Activated gamma-delta T cell treated with Interleukin-2 at 50 U/mL for 16 hours (primary cell): ENCODE measurements at places on chromosomes 13 and 19.

DNA sequence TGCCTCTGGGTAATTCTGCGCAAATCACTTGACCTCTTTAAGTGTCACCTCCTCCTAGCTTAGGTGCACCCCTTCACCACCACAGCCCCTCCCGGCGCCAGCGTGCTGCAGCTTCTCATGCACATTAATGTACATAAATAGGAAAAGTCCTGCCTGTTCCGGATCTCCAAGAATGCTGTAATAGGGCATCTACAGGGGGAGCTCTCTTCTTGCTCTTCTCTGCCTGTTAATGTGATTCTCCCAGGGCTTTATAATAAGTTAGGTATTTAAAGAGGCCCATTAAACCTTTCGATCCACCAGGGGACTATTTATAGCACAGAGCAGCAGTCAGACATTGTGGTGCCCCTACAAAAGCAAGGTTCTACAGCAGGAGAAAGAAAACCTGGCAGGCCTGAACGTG lies 35.3 kb downstream of the SOX1 start:
- no peak for DNase-seq

DNA sequence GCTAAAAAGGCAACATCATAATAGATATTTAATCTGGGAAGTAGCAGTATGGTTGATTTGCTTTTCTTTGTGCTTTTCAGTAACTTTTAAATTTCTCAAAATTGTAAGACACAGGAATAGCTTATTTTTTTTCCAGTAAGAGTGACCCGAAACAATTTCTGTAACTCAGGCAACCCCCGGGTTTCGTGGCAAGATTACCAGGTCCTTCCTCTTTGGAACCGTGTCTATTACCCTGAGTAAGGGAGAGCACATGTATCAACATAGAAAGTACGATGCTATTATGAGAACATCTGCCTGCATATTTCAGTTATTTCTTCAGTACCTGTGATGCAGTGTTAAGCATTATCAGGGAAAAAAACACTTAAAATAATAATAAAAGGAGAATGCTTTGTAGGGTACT lies 64.1 kb downstream of the DOCK9 start:
- no peak for DNase-seq

- DNase-seq = no peak
Measured at GRCh38 chr13:66534561-66534960, 695.6 kb downstream of the PCDH9 start.

GRCh38 chr19:9566729-9567128 lies 17.6 kb downstream of the ZNF121 start:
- DNase-seq = no peak

- no peak for DNase-seq
Measured at GRCh38 chr19:17393002-17393401, 994 bp downstream of the CCDC194 start.

GRCh38 chr19:38862321-38863059 lies 12.7 kb upstream of the HNRNPL start:
- no peak for DNase-seq

DNA sequence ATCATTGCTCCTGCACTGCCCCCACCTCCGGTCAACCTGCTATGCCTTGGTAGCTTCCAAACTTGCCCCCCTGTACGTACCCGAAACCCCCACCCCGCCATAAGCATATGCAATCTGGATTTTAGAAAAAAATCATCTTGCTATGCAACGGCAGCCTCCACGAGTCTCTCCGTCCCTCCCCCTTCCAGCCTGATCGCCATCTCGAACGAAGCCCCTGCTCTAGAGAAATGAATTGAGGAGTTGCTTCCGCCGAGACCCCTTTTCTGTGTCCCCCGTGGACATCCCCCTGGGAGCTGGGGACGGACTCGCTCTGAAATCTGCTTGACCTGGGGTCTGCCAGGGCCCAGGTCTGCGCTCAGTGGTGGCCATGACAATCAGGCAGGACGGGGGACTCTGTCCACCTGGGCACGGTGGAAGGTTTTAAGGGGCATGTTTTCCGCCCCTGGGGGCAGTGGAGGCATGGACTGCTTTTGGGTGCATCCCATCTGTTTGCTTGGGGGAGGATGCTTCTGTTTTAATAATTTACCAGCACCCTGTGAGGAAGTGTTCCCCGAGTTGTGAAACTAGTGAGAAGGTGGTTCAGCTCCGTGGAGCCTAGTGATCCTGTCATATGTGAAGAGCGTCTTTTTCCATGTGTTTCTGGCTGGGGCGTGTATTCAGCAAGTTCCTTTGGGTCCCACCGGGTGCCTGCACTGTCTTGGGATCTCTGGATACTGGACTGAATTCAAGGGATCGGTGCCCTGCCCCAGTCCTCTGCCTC lies 1.0 kb downstream of the KDM4B start:
- no peak for DNase-seq

- no peak for DNase-seq
Measured at GRCh38 chr13:75305059-75305458, 176.9 kb downstream of the TBC1D4 start.

DNA sequence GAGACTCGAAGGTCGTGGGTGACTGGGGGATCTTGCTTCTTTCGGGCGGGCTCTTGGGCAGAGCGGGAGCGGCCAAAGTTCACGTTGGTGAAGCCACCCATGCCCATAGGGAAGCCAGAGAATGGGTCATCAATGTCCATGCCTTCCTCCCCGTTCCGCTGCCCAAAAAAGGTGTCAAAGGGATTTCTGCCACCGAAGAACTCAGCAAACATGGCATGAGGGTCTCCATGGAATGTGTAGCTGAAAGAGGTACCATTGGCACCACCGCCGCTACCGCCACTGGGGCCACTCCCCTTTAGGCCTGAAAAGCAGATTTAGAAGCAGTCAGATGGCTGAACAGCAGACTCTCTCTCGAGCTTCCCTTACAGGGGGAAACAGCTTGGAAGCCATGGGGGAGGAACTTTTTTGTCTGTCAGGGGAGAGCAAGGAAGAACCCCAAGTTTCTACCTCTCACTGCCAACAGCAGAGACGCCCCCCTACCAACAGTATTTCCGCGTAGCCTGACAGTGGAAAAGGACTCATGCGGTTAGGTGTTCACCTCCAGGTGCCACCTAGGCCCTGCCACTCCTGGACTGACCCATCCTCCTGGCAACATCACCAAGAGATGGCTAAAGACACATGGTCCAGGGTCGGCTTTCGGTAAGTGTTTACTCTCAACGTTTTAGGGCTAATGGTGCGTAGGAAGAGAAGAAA lies 1.3 kb downstream of the DNAJB1 start:
- no peak for DNase-seq

GRCh38 chr13:97574926-97575325 lies 141.0 kb downstream of the RAP2A start:
- DNase-seq = no peak
